ENCODE measurements at places on chromosomes 7 and 10. TPM values are rescaled to one million over a fixed set of nuclear protein-coding genes. Genes with fewer than 3 reads are reported as not detected.

DNA sequence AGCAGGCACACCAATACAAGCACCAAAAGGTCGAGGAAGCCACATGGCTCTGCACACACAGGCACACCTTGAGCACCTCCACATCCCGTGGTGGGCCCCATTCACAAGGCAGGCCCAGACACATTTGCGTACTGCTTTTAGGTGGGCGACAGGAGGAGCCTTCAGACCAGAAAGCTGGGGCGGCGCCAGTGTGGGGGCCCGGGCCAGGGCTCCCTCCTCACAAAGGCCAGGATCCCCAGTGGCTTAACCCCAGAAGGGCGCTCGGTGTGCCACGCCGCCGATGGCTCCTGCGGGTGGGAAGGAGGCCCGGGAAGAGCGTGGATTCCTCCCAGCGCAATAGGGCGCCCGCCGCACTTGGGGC is 2.8 kb upstream of the SMARCD3 start:
- DNase-seq: no peak

GRCh38 chr10:74025380-74025978 is 27.6 kb downstream of the VCL start:
- no peak for DNase-seq

GRCh38 chr7:106778656-106779250 is 86.3 kb upstream of the PIK3CG start:
- DNase-seq: no peak

GRCh38 chr10:70847659-70848360 is 32.1 kb downstream of the SGPL1 start:
- DNase-seq: no peak

GRCh38 chr7:132897093-132897687 is 184.7 kb downstream of the CHCHD3 start:
- no peak for DNase-seq

DNA sequence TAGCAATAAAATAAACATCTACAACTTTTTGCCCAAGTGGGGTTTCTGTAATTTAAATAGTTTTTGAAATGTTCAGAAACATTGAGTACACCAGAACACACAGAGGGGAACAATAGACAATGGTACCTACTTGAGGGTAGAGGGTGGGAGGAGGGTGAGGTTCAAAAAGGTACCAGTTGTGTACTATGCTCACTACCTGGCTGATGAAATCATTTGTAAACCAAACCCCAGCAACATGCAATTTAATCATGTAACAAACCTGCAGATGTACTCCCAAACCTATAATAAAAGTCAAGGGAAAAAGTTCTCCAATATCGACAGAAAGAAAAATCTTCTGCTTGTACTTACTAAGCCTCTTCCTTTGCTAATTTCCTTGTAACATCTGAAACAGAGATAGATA is 4.2 kb upstream of the TES start:
- DNase-seq: no peak

DNA sequence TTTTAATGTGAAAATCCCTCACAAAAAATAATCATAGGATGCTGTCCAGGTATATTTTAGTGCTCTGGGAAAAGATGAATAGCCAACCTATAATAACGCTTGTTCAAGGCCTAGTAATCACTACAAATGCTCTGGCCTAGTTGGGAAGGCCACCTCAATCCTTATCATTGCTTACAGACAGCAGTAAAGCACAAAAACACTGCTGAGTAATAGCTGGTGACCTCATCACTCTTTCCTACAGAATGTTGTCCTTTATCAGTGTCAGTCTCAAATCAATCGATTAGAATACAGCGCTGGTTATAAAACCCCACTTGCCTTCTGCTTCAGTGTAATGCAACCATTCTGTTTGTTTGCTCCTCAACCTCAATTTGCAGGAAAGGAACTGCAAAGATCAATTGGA is 72.6 kb upstream of the STEAP1 start:
- no peak for DNase-seq

DNA sequence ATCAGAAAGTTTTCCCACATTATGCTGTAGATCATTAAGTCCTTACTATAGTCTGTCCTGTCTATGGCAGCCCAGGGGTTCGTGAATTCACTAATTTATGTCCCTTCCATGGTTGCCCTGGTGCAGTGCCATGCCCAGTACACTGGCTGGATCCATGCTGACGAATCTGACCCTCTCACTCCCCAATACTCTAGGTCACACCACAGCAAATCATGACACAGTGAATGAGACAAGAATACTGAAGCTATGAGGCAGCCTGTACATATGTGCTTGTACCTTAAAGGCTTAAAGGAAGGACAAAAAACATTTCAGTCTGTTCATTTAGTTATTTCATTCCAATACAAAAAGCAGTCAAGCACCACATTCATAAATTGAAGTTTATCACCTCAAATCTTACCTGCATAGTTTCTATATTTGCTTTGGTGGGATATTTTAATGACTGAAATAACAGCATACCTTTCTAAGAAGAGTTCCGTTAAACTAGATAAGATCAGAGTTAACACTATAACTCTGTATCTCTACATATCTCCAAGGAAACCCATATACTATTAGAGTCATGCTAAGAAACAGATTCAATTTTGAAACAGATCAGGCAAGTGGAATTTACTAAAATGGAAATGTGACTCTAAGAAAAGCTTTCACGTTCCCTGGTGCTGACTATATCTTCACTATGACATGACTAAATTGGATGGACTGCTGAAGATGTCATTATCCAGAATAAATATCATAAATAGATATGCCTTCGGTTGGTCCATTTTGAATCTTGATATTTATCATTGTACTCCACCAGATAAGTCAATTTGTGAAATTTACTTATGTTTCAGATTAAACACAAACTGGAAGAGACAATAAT is 36.7 kb downstream of the OSBPL3 start:
- no peak for DNase-seq

DNA sequence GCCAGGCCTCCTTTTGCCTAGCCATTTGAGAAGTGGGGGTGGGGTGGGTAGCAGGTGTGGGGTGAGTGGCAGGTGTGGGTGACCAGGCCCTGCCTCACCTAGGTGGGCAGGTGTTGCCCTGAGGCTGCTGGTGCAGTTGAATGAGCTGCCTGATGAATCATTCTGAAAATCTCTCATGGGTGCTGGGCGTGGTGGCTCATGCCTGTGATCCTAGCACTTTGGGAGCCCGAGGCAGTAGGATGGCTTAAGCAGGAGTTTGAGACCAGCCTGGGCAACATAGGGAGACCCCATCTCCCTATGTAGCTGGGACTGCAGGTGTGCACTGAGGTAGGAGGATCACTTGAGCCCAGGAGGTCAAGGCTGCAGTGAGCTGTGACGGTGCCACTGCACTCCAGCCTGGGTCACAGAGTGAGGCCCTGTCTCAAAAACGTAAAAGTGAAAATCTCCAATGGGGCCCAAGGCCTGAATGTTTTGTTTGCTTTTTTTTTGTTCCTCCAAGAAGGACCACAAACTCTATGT is 17.7 kb downstream of the TSPAN14 start:
- DNase-seq: peak; percentile 13

GRCh38 chr7:142863891-142864685 is 9.2 kb downstream of the EPHB6 start:
- no peak for DNase-seq

DNA sequence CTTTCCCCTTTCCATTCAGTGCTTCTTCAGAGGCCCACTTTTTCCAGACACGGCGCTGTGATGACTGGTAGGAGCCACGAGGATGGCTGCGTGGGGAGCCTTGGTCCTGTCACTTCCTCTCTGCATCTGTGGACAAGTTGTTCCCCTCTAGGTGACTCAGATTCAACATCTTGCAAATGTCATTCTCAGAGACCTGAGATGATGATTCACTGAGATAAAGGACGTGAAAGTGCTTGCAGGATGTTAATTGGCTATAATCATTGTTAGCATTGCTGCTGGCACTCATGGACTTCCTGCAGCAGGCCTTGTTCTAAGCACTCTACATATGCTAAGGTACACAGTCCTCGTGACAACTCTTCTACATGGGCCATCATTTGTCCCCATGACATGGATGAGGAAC is 489.8 kb upstream of the ZMIZ1 start:
- DNase-seq: no peak

DNA sequence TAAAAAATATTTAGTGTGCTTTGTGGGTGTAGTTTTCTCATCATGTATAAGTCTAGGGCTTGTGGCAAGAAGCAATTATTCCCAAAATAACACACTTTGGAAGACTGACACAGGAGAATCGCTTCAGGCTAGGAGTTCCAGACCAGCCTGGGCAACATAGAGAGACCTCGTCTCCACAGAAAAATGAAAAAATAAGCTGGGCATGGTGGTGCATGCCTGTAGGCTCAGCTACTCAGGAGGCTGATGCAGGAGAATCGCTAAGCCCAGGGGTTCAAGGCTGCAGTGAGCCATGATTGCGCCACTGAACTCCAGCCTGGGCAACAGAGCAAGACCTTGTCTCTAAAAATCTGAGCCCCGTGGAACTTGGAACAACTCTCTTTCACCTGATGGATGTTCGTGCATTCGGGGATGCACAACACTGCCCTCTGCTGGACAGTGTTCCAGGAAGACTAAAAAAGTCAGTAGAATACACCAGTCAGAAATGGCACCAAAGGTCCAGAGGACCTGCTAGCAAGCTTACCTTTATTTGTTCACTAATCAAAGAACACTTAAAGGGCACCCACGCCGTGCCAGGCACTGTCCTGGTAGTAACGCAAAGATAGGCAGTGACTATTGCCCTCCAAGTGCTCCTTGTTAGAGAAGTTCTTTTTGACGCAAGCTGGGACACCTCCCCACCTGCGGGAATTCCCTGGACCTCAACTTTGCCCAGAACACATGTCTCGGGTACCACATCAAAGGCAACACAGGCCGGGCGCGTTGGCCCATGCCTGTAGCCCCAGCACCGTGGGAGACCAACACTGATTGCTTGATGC is 81.9 kb upstream of the CALN1 start:
- no peak for DNase-seq

DNA sequence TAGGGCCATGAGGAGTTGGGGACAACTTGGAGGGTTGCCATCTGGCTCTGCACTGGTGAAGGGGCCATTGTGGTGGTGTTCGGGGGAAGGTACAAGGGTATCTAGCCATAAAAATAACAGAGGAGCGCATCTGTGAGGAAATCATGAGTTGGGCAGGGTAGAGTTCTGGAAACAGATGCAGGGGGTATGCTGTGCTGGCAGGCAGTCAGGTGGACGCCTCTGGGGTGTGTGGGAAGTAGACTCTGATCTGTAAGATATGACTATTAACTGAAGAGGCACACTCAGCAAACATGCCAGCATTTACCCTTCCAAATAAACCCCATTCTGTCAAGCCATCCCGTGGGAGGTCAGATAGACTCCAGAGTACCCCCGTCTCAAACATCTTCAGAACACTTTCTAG is 79.8 kb downstream of the CLEC2L start:
- no peak for DNase-seq

DNA sequence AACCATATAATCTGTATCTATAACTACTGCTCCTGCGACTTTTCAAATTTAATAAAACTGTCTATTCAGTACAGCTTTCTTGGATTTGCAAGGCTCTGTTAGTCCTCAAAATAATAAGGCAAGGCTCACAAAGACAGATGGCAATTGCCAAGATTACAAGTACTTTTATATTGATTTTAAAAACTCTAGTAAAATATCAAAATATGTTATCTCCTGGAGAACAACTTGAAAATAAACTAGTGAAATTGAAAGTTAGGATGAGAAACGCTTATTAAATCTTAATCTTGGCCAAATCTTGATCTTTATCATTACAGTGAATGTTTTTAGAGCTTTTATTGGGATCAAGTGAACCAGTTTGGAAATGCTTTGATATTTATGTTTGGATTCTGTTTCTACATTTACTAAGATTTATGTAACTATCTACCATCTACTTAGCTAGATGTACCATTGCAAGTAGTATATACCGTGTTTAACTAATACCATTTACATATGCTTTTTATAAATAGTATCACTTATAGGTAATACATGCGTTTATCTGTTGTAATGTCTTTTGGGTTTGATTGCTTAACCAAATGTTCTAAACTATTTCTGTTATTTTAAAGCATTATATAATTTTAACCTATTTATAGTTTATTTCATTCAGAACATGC is 70.0 kb downstream of the CABCOCO1 start:
- no peak for DNase-seq

DNA sequence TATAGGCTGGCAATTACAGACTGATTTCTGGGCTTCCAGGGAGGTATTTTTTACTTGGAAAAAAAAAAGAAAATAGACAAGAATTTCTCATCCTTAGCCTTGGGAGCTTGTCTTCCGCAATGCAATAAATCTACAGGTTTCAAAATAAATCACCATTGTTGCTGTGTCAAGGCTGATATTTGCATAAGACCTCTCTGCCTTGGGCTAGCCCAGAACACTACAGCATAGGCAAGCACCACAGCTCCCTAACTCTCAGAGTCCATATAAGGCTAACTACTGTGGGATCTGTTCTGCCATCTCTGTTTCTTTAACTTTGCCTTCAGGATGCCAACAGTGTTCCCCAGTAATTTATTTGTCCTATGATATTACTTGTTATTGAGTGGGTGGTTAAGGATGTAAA is 64.4 kb downstream of the ZWINT start:
- DNase-seq: no peak

DNA sequence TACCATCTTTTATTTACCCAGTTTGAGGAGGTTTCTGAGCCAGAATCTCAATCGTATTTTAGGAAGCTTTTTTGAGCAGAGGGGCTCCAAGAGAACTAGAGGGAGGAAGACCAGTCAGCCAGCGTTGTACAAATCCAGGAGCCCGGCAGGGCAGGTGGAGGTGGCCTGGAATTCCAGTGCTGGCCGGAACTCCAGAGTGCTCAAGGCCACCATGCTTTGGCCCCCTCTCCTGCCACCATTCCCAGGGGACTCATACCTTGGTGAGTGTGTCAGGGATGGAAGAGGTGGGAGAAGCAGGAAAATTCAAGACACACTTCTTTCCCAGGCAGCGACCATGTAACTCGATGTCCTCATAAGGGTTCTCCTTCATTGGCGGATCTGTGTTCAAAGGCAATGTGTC is 55.3 kb downstream of the DENND2A start:
- DNase-seq: no peak

DNA sequence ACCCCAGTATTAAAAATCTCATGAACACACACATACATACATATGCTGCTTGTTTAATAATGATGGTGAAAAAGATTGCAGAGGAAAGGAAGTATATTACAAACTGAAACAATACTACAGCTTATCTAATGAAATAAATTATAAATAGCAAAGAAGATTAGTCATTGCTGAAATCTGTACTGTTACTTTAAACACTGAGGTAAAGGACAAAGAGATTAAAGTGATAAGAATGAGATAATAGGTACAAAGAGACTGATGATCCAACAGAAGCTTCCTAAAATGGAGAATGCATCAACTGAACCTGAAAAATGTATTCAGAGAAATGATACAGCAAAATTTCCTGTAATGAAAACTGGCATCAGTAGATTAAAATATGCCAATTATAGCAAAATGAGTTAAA is 91.5 kb upstream of the KCND2 start:
- no peak for DNase-seq

The GRM8 gene
- not detected for total RNA-seq

The LRGUK gene
- not detected for total RNA-seq

The LIPM gene
- total RNA-seq: not detected

The NEUROG3 gene
- not detected for total RNA-seq

The MYL10 gene
- total RNA-seq: not detected

The DENND2A gene
- 7.5 TPM for total RNA-seq

The STK31 gene
- total RNA-seq: 1.6 TPM
